Activated CD4-positive, alpha-beta memory T cell treated with anti-CD3 and anti-CD28 coated beads for 36 hours (primary cell): ENCODE measurements at places on chromosomes 3 and 15.

DNA sequence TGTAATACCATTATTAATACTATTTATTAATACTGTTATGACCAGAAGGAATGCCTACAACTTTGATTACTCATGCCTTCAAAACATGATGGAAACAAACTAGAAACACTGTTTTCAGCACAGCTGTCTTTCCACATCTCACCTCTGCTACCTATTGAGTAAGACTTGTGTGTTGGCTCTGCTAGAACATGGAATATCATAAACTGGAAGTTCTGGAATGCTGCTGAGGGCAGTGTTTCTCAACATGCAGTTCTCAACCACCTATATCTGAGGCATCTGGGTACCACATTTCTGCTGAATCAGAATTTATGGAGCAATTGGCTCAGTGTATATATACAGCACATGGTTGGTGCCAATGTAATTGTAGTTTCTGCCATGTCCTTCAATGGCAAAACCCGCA, 392.1 kb downstream of the TUSC7 start:
- no peak for DNase-seq

GRCh38 chr3:128780101-128780837, 54.3 kb downstream of the RAB7A start:
- DNase-seq = no peak

DNA sequence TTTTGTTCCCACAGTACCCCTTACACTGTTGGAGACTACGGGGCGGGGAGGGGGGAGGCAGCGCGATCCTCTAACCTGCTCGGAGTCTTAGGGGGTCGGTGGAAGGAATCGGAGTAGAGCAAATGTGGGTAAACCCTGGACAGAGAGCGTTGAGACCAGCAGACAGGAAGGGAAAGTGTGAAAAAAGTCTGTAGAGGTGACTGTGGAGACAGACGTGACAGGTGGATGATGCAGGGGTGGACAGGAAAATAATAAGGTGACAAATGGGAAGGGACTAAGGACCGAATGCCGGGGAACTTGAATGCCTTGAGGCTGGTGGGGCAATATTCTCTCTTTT, 424 bp downstream of the EAF2 start:
- DNase-seq = no peak

- peak; percentile 43 for DNase-seq
Measured at GRCh38 chr15:51281368-51281967, 56.9 kb downstream of the CYP19A1 start.

- peak; percentile 58 for DNase-seq
Measured at GRCh38 chr15:74783072-74783807, 1.4 kb downstream of the CSK start.

- DNase-seq = peak; percentile 43
Measured at GRCh38 chr3:126522363-126522788, 1.6 kb upstream of the CHST13 start.

DNA sequence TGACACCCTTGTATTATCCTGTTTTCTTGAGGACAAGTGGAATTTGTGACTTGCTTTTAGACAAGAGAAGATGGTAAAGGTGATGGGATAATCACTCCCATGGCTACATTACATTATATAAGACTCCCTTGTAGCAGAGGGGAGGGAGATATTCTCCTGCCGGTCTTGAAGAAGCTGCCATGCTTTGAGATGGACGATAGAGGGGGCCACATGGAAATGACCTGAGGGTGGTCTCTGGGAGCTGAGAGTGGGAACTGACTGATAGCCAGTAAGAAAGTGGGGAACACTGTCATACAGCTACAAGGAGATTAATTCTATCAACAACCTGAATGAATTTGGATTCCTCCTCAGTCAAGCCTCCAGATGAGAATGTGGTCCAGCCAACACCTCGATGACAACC, 540.1 kb downstream of the NTRK3 start:
- no peak for DNase-seq

DNA sequence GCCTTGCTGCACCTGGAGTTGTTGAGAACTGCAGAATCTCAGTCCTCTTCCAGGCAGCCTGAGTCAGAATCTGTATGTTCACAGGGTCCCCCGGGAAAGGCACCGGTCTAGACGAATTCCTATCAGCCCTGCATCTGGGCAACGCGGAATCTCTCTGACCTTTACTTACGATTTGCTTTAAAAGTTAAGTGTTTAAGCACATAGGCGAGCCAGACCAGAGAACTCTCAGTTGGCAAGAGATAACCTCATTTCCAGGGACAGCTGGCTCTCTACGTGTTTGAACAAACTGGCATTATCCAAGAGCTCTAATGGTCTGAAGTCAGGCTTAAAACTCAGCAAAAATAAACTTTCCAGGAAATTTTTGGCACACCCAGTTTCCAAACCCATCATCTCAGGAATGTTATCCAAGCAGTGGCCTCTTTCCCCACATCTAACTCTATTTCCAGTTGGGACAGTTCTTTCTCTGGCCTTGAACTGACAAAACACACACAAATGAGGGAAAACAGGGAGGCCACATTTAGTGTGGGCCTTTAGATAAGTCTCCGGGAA, 53.4 kb downstream of the HES1 start:
- DNase-seq = no peak

GRCh38 chr15:89203705-89204273, 17.6 kb downstream of the RLBP1 start:
- peak; percentile 63 for DNase-seq
